ENCODE measurements at places on chromosomes 12 and 14. TPM values are rescaled to one million over a fixed set of nuclear protein-coding genes. Genes with fewer than 3 reads are reported as not detected.

GRCh38 chr12:46266869-46267574 is 1.8 kb downstream of the SLC38A1 start:
- peaks cover 53% of the 10 kb centered on the region for H3K4me1 ChIP-seq
- peak; percentile 88 for DNase-seq
- peak overlapping the region; percentile 52 for H3K4me3 ChIP-seq
- peaks cover 22% of the 10 kb centered on the region for H3K27me3 ChIP-seq

The GALNT16 gene
- 2.8 TPM for polyA plus RNA-seq

- no peaks in the 10 kb centered on the region for H3K36me3 ChIP-seq
- H3K4me1 ChIP-seq, result peaks cover 5% of the 10 kb centered on the region
Observed at GRCh38 chr14:75315144-75315543, 36.5 kb downstream of the FOS start.

The ACRBP gene
- 8.2 TPM for polyA plus RNA-seq

- H3K27ac ChIP-seq, result no peak overlapping the region
- no peak for DNase-seq
- H3K4me3 ChIP-seq, result no peak overlapping the region
- no peaks in the 10 kb centered on the region for H3K4me1 ChIP-seq
Observed at GRCh38 chr12:114314403-114314802, 91.5 kb downstream of the TBX5 start.

GRCh38 chr12:132285991-132286681 is 43.3 kb downstream of the GALNT9 start:
- H3K36me3 ChIP-seq, result no peaks in the 10 kb centered on the region

The EPYC gene
- polyA plus RNA-seq, result not detected

The KCNC2 gene
- not detected for polyA plus RNA-seq

DNA sequence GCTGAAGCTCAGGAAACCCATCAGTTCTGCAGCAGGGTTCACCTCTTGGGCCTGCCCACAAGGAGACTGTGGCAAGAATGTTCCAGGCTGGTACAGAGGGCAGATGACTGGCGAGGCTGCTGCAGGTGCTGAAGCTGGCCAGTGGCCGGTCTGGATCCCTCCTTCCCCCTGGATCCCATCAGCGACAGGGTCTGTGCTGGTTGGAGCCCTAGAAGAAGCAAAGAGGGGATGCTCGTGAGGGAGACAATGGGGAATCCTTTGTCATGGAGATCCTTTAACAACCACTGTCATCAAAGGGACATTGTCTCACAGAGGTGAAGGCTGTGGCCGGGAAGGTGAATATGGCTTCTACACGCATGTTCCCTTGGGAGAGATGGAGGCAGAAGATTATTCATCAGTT is 211.4 kb upstream of the TMEM132C start:
- no peaks in the 10 kb centered on the region for H3K4me1 ChIP-seq
- H3K27me3 ChIP-seq, result no peaks in the 10 kb centered on the region
- H3K27ac ChIP-seq, result no peak overlapping the region
- H3K36me3 ChIP-seq, result no peaks in the 10 kb centered on the region

The NEUROD4 gene
- polyA plus RNA-seq, result 0.04 TPM

DNA sequence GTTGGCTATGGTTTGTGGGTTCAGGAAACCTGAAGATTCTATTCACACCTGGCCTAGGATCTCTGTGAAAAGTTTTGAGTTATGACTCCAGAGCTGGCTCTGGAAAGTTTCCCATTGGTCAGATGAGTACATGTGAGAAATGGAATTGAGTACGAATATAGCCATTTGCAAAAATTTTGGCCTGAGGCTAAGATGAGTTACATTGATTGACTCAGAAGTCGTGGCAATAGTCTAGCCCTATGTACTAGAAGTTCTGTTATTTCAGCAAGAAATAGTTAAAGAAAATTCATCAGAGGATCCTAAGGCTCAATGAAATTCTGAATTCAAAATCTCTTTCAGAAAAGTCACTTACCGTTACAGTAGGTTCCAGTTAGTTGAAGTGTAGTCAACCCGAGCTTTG is 109.9 kb downstream of the PTCSC3 start:
- DNase-seq, result no peak
- peaks cover 7% of the 10 kb centered on the region for H3K27me3 ChIP-seq
- no peaks in the 10 kb centered on the region for H3K4me1 ChIP-seq
- H3K27ac ChIP-seq, result no peak overlapping the region

The TAS2R9 gene
- not detected for polyA plus RNA-seq

GRCh38 chr12:19444097-19444496 is 4.8 kb downstream of the AEBP2 start:
- no peak for DNase-seq
- peaks cover 55% of the 10 kb centered on the region for H3K4me1 ChIP-seq
- H3K27me3 ChIP-seq, result no peaks in the 10 kb centered on the region
- H3K4me3 ChIP-seq, result no peak overlapping the region
- no peaks in the 10 kb centered on the region for H3K36me3 ChIP-seq

DNA sequence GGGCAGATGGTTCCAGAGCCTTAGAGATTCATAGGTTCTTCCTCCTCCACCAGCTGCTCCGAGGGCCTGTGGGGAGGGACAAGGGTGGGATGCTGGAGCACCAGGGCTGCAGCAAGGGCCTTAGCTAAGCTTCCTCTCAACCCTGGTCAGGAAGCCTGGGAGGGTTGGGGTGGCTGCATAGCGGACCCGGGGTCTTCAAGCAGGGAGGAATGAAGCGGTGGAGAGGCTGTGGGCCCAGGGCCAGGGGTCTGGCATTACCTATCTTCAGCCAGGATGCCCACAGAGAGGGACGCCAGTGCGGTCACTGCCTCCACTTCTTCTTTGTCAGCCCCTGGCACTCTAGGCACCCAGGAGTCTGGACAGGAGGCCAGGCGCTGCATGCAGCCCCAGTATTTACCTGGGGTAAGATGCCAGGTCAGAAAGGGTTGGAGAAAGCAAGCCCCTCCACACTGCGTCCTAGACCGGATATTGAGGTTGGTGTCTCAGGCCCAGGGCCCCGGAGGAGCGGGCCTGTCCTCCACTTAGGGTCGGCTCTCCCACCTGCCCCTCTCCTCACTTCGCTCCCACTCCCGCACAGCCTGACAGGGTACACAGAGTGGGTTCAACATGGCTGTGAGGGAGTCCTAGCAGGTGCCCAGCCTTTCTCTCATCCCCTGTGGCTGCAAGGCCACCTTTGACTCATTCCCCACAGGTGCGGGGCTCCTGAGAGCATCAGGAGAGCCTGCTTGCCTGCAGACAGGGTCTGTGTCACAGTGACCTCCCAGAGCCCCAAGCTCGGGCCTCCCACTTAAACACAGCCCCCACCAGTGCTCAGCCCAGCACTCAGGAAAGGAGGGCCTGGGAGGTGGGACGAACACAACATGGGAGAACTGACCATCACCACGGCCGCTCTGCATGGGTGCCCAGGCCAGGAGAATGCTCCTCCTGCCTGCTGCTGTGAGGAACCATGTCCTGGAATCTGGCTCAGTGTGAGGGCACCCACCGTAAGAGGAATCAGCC is 11.1 kb downstream of the SLC48A1 start:
- no peak for DNase-seq
- no peak overlapping the region for H3K27ac ChIP-seq
- no peak overlapping the region for H3K4me3 ChIP-seq
- H3K4me1 ChIP-seq, result peaks cover 5% of the 10 kb centered on the region

DNA sequence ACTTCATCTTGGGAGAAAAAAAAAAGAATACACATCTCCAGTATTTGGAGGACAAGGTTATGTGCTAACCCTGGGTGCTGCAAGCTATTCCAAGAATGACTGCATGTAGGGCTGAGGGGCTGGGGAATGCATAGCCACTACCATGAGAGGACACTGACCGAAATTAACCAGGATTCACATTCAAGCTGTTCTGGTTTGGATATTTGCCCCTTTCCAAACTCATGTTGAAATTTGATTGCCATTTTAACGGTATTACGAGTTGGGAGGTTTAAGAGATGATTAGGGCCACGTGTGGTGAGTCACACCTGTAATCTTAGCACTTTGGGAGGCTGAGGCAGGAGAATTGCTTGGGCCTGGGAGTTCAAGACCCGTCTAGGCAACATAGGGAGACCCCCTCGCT is 18.5 kb upstream of the MARK3 start:
- H3K27me3 ChIP-seq, result no peaks in the 10 kb centered on the region
- H3K27ac ChIP-seq, result no peak overlapping the region
- no peaks in the 10 kb centered on the region for H3K36me3 ChIP-seq

DNA sequence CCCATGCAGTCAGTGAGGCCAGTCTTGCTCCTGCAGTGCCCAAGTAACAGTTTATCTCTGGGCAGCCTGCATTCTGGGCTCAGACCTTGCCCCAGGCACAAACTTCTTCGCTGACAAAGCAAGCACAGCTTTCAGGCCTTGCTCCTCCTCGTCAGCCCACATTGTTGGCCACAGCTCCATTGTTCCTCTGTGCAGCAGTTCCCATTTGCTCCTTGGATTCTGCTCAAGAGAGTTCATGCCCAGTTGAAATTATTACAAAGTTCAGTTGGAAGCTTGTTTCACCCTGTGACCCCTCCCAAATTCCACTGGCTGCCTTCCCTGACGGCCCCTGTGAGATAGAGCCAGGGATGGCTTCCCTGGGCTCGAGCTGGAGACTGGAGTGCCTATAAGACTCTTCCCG is 163.4 kb upstream of the DDHD1 start:
- H3K27me3 ChIP-seq, result no peaks in the 10 kb centered on the region
- no peak for DNase-seq
- H3K36me3 ChIP-seq, result no peaks in the 10 kb centered on the region
- no peaks in the 10 kb centered on the region for H3K4me1 ChIP-seq

DNA sequence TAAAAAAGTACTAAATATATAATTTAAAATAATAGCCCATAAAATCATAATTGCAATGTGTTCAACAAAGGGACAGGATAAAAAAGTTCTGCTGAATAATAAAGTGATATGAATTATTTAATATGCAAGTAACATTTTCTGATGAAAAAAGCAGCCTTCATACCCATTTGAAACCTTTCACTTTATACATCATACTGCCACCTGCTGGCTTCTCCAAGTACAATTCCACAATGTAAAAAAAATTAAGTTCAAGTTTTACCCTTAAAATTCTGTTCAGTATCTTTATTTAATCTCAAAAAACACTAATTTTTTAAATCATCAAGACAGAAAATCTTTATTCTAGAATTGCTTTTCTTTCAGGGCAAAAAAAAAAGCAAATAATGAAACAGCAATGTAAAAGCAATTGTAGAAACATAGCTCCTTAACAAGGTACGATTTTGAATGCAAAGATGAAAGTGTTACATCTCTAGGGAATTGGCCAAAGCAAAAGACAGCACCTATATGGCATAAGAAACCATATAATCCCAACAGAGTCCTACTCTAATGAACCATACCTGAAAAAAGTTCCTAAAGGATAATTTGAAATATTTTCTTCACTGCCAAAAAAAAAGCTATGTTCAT is 15.0 kb downstream of the MDM1 start:
- H3K36me3 ChIP-seq, result peaks cover 46% of the 10 kb centered on the region
- no peaks in the 10 kb centered on the region for H3K27me3 ChIP-seq
- DNase-seq, result no peak
- H3K4me1 ChIP-seq, result no peaks in the 10 kb centered on the region
- H3K27ac ChIP-seq, result no peak overlapping the region
- H3K4me3 ChIP-seq, result no peak overlapping the region

The RFLNA gene
- 3.2 TPM for polyA plus RNA-seq

GRCh38 chr12:128891856-128892255 is 38.6 kb downstream of the GLT1D1 start:
- DNase-seq, result no peak
- H3K4me3 ChIP-seq, result no peak overlapping the region
- H3K27me3 ChIP-seq, result no peaks in the 10 kb centered on the region
- no peaks in the 10 kb centered on the region for H3K4me1 ChIP-seq
- H3K27ac ChIP-seq, result no peak overlapping the region
- peaks cover 25% of the 10 kb centered on the region for H3K36me3 ChIP-seq

The JKAMP gene
- polyA plus RNA-seq, result 87.5 TPM

GRCh38 chr14:52926953-52927352 is 23.9 kb downstream of the FERMT2 start:
- no peak overlapping the region for H3K27ac ChIP-seq
- H3K36me3 ChIP-seq, result no peaks in the 10 kb centered on the region
- no peaks in the 10 kb centered on the region for H3K27me3 ChIP-seq
- peaks cover 38% of the 10 kb centered on the region for H3K4me1 ChIP-seq

DNA sequence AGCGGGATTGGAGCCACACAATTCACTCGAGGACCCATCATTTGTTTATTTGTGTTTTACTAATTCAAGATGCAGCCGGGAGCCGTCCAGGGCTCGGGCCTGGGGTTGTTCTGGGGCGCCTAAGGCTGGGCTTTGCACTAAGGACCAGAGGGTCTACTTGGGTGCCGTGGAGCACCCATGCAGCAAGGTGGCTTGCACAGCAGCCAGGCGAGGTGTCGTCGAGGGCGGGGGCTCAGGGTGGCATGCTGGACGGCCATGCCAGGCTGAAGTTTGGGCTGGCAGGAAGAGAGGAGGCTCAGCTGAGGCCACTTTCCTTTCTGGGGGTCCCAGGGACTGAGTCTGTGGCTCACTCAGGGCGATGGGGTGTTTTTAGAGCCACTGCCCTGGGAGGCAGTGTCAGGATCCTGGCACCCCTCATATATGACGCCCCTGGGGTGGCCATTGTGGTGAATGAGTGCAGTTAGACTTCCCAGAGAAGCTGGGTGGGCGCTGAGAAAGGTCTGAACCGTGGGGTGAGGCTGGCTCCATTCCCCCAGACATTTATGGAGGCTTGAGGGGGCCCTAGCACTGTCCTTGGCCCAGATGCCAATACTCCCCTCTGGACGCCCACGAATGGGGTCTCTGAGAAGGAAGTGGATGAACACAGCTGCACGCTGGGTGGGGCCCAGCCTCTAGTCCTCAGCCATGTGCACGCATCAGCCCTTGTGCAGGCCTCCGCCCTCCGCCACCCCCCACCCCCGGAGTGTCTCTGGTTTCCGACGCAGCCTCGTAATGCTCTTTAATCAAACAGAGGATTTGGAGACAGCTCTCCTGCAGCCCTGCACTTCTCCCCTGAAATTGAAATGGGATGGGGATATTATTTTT is 11.3 kb downstream of the MEG3 start:
- DNase-seq, result no peak
- no peak overlapping the region for H3K27ac ChIP-seq
- H3K27me3 ChIP-seq, result no peaks in the 10 kb centered on the region
- H3K36me3 ChIP-seq, result no peaks in the 10 kb centered on the region

The NDRG2 gene
- 126 TPM for polyA plus RNA-seq

- no peak for DNase-seq
- no peaks in the 10 kb centered on the region for H3K27me3 ChIP-seq
- H3K36me3 ChIP-seq, result no peaks in the 10 kb centered on the region
- no peak overlapping the region for H3K4me3 ChIP-seq
- H3K4me1 ChIP-seq, result no peaks in the 10 kb centered on the region
Observed at GRCh38 chr12:108191938-108192337, 62.9 kb downstream of the WSCD2 start.

The ZBTB25 gene
- polyA plus RNA-seq, result 18.5 TPM

DNA sequence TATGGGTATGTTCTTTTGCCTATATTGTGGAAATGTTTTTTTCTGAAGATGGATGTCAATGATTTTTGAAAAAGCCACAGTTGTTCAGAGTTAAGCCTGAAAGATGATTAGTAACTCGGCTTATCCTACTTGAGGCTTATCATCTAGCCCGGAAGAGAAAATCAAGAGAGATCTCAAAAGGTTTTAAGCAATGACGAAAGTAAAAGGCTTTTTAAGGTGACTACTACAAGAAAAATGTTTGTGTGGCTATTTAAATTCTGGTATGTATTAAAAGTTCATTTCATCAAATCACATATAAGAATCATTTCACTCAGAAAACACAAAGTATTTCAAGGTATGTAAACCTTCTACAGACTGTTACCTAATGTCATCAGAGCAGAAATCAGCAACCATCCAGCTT is 40.2 kb downstream of the HEATR5A start:
- no peaks in the 10 kb centered on the region for H3K27me3 ChIP-seq
- H3K4me1 ChIP-seq, result peaks cover 12% of the 10 kb centered on the region
- no peak overlapping the region for H3K4me3 ChIP-seq
- DNase-seq, result no peak

The HCAR2 gene
- polyA plus RNA-seq, result 0.23 TPM
